ACHN (cell line): ENCODE measurements at places on chromosomes 7 and 10.

- no peak for DNase-seq
Observed at GRCh38 chr7:37698782-37699181, 15.2 kb downstream of the GPR141 start.

DNA sequence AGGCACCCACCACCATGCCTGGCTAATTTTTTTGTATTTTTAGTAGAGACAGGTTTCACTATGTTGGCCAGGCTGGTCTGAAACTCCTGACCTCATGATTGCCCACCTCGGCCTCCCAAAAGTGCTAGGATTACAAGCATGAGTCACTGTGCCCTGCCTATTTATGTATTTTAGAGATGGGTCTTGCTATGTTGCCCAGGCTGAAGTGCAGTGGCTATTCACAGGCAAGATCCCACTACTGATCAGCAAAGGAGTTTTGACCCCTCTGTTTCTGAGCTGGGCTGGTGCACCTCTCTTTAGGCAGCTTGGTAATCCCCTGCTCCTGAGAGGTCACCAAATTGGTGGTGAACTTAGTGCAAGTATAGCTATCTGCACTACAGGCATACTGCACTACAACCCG is 6.2 kb downstream of the ABHD11 start:
- DNase-seq = no peak

- no peak for DNase-seq
Observed at GRCh38 chr7:14894826-14895225, 7.7 kb downstream of the DGKB start.

DNA sequence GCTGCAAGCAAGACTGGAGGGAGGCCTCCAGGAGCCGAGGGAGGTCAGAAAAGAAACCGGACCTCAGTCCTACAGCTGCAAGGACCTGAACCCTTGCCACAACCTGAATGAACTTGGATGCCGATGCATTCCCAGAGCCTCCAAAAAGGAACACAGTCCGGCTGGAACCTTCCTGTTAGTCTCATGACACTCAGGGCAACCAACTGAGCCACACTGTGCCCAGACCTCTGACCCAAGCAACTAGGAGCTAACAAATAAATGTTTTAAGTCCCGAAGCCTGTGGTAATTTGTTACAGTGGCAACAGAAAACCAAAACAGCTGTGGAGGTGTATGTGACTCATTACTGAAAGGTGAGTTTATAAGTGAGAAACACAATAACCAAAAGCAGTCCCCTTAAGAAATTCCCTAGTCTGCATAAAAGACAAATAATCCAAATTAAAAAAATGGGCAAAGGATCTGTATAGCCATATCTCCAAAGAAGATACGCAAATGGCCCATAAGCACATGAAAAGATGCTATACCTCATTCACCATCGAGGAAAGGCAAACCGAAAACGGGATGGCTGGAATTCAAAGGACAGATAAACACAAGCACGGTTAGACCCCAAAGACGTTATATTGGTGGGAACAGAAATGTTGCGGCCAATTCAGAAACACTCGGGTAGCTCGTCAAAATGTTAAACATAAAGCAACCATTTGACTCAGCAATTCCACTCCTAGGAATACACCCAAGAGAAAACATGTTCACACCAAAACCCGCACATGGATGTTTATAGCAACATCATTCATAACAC is 24.8 kb downstream of the GNA12 start:
- no peak for DNase-seq

GRCh38 chr7:3310884-3311283 is 9.8 kb downstream of the SDK1 start:
- no peak for DNase-seq

GRCh38 chr10:12702215-12702770 is 299.2 kb downstream of the CCDC3 start:
- no peak for DNase-seq

DNA sequence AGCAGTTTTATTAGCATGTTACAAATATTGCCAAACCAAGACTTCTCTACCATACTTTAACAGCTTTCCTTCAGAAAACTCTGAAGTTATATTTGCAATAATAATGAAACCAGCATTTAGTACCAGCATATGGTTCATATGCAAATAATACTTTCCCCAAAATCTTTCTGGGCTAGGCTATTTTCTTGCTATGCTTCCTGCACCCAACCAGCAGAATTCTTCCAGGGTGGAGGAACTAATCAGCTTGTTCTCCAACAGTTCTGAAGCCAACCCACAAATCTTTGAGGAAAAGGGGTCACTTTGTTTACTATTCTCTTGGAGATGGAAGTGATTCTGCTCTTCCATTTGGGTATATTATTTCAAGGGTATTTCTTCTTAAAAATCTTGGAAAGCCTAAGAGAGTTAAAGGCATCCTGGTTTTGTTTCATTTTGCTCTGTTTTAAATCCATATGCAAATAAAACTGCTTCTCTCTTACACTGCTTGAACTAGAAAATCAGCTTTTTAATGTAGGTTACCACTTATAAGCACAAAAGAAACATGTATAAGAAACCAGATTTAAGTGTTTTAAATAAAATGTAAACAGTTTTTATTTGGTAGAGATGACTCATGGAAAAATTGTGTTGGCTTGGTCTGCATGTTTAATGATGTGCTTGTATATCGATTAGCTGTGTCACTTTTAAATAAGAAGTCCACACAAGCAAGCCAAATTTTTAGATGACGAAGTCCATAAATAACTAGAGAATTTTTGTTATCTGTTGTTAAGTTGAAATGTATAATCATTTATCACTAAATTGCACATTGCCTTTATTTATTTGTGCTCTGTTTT is 103.7 kb downstream of the HECTD2 start:
- DNase-seq = no peak

GRCh38 chr10:1114719-1115606 is 58.8 kb downstream of the WDR37 start:
- no peak for DNase-seq

- no peak for DNase-seq
Observed at GRCh38 chr7:148964483-148965267, 63.6 kb downstream of the PDIA4 start.

- peak; percentile 93 for DNase-seq
Observed at GRCh38 chr7:116629051-116629463, 42.9 kb upstream of the MET start.

DNA sequence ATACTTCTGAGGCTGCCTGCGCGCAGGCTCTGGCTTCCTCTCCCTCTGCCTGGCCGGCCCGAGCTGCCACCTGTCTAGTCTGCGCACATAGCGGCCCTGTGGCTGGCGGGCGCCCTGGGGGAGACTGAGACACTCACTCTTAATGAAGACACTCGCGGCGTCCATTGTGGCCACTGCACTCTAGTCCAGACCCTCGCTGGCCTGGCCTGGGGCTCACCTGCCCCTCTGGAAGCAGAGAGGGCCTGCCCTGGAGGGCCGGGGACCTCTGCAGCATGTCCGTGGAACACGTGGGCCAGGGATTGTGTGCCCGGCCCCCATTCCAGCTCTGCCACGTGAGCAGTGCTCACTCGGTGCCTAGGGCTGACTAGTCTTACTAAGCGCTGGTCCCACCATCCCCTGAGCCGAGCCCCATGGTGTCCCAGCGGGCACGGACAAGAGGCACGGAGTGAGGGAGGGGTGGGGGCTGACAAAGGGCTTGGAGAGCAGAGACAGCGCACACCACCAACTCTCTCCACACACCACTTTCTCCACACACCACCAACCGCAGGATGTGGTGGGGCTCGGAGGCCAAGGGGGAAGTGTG is 149.3 kb downstream of the ELFN1 start:
- no peak for DNase-seq

- no peak for DNase-seq
Observed at GRCh38 chr7:94067047-94067446, 62.9 kb upstream of the BET1 start.

DNA sequence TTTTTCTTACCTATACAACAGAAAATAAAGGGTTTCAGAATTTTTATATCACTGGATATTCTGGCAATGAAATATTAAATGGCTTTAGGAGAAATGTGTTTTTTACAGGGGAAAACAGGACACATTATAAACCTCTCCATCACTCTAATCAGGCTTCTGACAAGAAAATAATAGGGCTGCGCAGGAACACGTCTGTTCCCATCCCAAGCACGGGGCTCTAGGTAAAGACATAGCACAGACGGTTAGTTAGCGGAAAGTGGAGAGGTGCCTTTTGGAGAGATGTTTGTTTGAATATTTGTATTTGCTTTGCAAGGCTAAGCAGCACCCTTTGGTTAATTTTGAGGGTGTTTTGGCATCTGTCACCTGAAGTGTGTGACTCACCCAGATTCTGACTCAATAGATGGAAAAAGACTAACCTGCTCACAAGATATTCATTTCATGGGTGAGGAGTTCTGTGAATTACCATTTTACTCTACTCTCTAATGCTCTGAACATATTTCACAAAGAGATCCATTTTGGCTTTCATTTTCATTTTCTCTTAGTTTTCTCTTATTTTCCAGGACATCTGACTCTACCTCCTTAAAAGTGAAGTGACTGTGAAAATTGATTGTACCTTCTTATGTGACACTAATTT is 174.5 kb upstream of the AKR1E2 start:
- no peak for DNase-seq

DNA sequence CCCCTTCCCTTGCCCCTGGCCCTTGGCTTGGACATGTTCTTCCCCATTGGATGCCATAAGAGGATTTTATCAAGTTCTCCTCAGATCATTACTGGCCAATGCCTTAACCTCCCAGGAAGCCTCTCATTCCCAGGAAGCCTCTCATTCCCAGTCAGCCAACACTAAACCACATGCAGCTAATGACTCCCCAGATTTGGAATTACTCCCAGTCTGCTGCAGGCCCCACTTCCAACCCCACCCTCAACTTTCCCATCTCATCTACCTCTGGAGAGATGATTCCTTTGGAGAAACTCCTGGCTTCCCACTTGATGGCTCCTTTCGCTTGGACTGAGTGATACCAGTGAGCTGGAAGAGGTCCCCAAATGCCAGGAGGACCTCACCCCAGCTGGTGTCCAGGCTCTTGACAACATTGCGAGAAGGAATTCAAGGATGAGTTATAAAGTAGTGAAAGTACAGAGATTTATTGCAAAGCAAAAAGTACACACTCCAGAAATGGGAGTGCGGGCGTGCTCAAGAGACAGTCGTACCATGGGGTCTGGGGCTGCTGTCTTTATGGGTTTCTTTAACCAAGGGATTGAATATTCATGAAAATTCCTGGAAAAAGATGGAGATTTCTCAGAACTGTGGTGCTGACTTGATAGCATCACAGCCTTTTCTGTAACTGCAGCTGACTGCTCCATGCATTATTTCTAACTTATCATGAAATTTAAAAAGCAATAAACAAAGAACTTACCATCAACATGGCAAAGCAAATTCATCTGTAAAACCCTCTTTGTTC is 117.2 kb upstream of the ADCY1 start:
- DNase-seq = no peak

DNA sequence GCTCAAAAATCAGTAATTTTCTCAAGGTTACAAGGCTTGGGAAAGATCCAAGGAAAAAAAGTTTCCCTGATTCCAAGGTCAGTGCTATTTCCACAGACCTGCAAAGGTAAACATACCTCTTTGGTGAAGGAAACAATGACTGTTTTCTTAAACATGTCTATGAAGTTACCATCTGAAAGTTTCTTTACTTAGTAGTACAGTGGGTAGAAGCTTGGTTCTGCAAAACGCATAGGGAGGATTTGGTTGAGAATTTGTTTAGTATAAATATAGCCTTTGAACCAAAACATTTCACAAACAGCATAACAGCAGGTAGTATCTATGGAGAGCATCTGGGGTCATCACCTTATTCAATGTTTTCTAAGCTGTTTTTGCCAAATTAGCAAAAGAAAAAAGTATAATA is 169.6 kb downstream of the CCSER2 start:
- DNase-seq = no peak

GRCh38 chr10:91931526-91932190 is 8.1 kb downstream of the BTAF1 start:
- no peak for DNase-seq

- no peak for DNase-seq
Observed at GRCh38 chr7:112065758-112066157, 140.4 kb downstream of the DOCK4 start.

DNA sequence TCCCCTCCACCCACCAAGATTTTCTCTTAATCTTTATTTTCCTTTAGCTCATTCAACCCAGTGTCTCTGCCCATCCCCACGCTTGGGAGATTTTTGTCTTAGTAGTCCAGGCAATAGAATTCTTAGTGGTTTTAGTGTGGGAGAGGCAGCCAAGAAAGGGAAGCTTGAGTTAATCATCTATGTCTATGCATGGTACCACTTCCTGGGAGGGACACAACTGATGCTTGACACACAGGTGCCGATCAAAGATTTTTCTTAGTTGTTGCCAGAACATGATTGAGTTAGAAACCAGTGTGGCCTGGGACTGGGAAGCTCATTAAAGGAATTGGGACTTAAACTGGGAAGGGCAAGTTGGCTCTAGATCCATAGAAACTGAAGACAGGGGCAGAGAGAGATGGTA is 3.1 kb downstream of the STRA8 start:
- peak; percentile 94 for DNase-seq

DNA sequence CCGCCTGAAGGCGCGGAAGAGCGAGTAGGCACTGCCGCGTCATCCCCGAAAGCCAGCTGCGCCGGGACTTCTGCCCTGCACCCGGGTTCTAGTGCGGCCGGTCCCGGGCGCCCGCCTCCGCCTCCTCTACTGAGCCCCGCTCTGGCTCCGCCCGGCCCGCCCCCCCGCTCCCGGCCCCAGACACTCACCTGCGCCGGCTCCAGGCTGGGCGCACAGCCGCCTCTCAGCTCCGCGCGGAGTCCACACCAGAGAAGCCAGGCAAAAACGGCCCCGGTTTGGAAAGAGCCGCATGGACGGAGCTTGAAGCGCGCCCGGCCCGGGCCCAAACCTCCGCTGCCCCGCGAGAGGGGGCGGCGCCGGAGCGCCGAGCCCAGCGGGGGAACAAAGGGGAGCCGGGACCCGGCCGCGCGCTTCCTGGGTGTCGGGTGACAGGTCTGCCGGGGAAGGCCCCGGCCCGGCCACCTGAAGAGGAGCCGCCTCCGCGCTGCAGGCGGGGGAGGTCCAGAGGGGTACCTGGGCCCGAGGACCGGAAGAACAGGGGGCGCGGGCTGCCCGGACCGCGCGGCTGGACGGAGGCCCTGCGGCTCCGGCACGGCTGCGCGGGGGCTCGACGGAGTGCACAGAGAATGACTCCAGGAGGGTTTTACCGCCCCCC is 168.2 kb downstream of the NRF1 start:
- peak; percentile 77 for DNase-seq

DNA sequence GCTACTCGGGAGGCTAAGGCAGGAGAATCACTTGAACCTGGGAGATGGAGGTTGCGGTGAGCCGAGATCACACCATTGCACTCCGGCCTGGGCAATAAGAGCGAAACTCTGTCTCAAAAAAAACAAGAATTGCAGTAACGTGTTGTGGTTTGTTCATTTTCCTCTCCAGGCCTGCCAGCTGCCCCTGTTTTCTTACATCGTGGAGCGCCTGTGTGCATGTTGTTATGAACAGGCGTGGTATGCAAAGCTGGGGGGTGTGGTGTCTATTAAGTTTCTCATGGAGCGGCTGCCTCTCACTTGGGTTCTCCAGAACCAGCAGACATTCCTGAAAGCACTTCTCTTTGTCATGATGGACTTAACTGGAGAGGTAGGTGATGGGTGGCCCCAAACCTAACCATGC is 52.1 kb downstream of the TRRAP start:
- no peak for DNase-seq

- no peak for DNase-seq
Observed at GRCh38 chr10:122939856-122940543, 14.0 kb downstream of the C10orf88 start.
